Transverse colon (tissue), 4 donors: ENCODE measurements at places on chromosomes 11 and 22. TPM values are rescaled to one million over a fixed set of nuclear protein-coding genes. Genes with fewer than 3 reads are reported as not detected.
A peak's percentile ranks its signal among the peaks of the same experiment; 100 is the strongest.

- no peak overlapping the region for H3K27ac ChIP-seq
- peaks cover 20% of the 10 kb centered on the region for H3K36me3 ChIP-seq
- DNase-seq: no peak
- peaks cover 7% of the 10 kb centered on the region for H3K4me1 ChIP-seq
- no peak overlapping the region for H3K4me3 ChIP-seq
- no peaks in the 10 kb centered on the region for H3K27me3 ChIP-seq
Observed at GRCh38 chr11:59801981-59802638, 8.5 kb downstream of the MRPL16 start.

- H3K36me3 ChIP-seq: peaks cover 5% of the 10 kb centered on the region
- H3K4me3 ChIP-seq: no peak overlapping the region
- H3K27me3 ChIP-seq: no peaks in the 10 kb centered on the region
- H3K27ac ChIP-seq: peak overlapping the region; percentile 66
- DNase-seq: no peak
Observed at GRCh38 chr11:102177974-102178631, 67.9 kb downstream of the YAP1 start.

Gene CCDC15
- not detected for total RNA-seq

Gene B3GAT1
- 0.14 TPM for total RNA-seq

DNA sequence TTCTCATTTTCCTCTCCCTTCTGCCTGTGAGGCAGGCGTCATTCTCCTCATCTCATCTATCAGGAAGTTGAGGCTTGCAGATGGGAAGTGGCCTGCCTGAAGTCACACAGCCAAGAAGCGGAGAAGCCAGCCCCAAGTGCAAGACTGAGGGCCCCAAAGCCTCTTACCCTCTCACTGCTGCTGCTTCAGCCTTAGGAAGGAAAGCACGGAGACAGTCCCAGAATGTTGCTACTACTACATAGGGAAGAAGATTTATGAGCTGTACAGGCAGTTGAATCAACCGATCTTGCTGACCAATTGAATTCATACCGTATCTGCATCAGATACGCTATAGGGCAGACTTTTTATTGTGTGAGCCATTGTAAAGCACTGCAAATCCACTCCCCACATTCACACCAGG is 89.0 kb downstream of the CWC15 start:
- no peaks in the 10 kb centered on the region for H3K4me1 ChIP-seq
- DNase-seq: no peak
- no peak overlapping the region for H3K27ac ChIP-seq
- H3K27me3 ChIP-seq: no peaks in the 10 kb centered on the region
- no peaks in the 10 kb centered on the region for H3K36me3 ChIP-seq

DNA sequence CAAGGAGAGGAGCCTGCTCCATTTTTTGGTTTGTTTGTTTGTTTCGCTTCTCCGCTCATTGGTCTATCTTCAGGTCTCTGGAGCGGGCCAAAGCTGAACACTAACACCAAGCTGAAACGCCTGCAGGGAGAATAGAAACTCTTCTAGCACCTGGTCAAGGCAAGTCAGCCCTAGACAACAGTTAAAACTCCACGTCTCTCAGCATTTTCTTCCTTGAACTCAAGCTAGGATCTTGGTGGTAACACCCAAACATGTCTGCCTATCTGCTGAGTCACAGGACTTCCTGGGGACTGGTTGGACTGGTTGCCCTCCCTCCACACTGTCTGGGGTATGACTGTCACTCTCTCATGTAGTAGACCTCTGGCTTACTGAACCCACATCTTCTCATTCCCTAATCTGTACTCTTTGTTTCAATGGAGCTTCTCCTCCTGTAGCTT is 23.9 kb upstream of the RBFOX2 start:
- DNase-seq: no peak
- H3K4me1 ChIP-seq: no peaks in the 10 kb centered on the region
- H3K36me3 ChIP-seq: no peaks in the 10 kb centered on the region
- H3K27me3 ChIP-seq: no peaks in the 10 kb centered on the region
- H3K27ac ChIP-seq: no peak overlapping the region
- no peak overlapping the region for H3K4me3 ChIP-seq

Gene DTX4
- total RNA-seq: 78.2 TPM
